DMS79 treated with DMSO at 0.1 percent for 48 hours (cell line): ENCODE measurements at places on chromosomes 7 and 10.

- no peak for DNase-seq
Measured at GRCh38 chr10:86194684-86195083, 171.9 kb downstream of the GRID1 start.

DNA sequence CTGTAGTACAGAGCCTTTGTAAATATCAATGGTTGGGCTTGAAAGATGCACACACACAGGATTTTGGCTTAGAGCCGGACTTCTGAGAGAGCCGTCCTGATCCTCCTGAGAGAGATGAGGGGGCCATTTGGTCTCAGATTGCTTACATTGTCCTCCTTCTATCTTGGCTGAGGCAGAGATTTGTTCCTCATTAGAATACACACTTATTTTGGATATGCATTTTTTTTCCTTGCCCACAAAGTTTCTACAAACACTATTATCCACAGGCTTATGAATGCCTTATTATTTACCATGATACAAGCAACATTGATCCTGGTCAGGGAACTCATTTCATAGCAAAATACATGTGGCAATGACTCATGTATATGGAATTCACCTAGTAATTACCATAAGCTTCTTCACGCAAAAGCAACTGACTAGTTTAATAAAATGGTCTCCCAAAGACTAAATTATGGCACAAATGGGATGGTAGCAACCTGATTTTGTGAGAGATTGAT is 175.3 kb downstream of the MDFIC start:
- no peak for DNase-seq

- DNase-seq = no peak
Measured at GRCh38 chr7:87223666-87224065, 4.1 kb upstream of the TMEM243 start.

DNA sequence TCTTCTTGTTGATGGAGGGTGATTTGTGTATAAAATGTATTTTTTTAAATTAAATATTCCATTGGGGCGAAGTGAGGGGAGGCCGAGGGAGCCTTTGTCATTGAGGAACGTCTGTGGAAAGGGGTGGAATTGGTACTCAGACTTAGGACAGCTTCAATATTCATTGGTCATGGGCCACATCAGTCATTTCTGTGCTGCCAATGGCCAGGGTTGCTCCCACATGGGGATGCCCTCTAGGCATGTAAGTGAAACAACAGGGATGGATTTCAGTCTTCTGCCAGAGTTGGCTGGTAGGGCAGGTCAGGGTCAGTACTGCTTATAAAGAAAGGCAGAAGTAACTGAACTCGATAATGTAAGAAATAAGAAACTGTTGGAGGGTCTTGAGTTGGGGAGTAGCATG is 47.2 kb downstream of the NEURL1 start:
- DNase-seq = no peak

GRCh38 chr7:134916171-134916883 is 70.0 kb upstream of the AGBL3 start:
- DNase-seq = no peak

DNA sequence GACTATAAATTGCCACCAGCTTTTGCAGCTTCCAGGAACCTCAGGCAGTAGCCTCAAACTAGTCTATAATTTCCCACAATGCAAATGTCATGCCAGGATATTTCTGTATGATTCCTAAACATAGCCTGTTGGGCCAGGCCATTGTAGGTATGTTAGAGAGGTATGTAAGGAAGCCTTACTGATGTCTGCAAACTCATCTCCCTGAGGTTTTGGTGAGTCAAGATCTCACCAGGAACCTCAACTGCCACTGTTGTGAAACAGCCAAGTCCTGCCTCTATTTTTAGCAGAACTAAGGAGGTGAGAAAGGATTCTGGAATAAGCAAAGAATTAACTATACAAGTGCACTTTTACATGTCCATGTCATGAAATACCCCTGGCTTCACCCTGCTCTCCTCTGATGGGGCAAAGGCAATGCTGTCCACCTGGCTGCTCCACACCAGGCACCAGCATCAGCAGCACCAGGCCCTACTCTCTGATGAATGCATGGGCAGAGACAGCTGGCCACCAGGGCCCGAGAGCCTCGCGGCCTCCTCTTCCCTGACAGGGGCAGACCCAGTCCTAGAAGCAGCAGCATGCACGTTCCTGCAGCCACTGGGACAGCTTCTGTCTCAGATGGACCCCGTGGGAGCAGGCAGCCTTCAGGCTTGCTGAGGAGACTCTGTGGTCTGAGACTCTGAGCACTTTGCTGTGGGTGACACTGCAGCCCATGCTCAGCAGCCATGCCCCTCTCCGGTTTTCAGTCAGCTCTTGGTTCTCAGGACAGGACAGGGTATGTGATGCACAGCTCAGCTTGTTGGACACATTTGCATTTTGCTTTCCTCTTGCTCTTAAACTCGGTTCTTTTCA is 147.3 kb downstream of the ZMYND11 start:
- no peak for DNase-seq
